ENCODE measurements at places on chromosomes 2 and 18.
A peak's percentile ranks its signal among the peaks of the same experiment; 100 is the strongest.

- peak; percentile 31 for DNase-seq
Measured at GRCh38 chr2:170680172-170680941, 34.8 kb upstream of the SP5 start.

DNA sequence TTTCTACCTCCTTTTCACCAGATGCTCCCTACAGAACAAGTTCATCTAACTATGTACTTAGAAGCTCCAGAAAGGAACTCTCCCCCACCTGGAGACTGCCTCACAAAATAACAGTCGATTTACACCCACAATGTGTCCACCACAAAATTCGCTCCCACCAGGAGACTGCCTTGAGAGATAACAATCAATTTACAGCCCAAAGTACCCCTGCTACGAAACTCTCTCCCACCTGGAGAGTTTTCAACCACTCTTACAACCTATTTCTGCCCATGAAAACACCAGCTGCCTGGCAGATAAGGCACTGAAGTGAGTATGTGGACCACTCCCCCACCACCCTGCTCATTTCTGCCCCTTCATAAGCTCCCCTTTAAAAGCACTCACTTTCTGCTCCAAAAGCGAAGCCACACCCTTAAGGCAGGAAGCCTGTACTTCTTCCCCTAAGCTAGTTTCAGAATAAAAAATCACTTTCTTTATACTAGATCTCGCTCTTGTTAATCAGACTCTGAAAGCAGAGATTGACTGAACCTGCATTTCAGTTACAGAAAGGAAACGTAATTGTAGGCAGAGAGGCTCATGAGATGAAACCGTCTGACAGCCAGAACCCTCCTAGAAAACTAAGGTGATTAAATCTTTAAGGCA lies 94.4 kb upstream of the RBBP8 start:
- peak; percentile 16 for DNase-seq

GRCh38 chr2:130313812-130314334 lies 28.8 kb upstream of the IMP4 start:
- DNase-seq = no peak

DNA sequence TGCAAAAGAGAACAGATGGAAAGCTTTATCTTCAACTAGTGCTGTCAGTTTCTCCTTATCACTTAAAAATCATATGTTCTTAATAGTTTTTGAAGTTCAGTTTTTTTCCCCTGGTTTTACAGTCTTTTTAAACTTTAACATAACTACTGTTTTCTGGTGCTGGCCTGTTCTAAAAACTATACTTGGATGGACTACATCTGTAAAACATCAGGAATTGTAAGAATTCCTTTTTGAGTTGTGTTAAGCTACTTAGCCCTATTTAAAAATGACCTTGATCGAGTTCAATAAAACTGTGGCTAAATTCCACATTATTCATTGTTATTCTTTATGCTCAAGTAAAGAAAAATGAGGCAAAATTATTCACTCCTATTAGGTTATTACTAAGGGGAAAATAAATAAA lies 397.7 kb downstream of the NUP35 start:
- DNase-seq = no peak

GRCh38 chr2:86284987-86285386 lies 52.4 kb downstream of the REEP1 start:
- no peak for DNase-seq

DNA sequence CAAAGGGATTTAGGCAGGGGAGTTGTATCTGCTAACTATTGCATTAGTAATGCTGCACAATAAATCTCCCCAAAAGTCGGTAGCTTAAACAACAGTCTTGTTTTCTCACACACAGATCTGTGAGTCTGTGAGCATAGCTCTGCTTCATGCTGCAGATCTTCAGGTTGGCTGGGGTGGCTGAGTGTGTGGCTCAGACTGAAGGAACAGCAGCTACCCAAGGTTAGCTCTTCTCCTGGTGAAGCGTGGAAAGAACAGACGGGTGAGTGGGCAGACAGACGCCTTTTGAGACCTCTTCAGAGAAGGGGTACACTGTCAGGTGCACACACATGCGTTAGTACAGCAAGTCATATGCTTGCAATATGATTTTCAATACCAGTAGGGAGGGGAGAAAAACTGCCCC lies 3.9 kb upstream of the CCDC85A start:
- no peak for DNase-seq

GRCh38 chr2:17643031-17643615 lies 102.6 kb downstream of the VSNL1 start:
- DNase-seq = no peak

GRCh38 chr2:53939656-53940055 lies 31.1 kb downstream of the PSME4 start:
- no peak for DNase-seq

All from GM12864 (cell line).